ENCODE measurements at places on chromosomes 5 and 9. TPM values are rescaled to one million over a fixed set of nuclear protein-coding genes. Genes with fewer than 3 reads are reported as not detected.
A peak's percentile ranks its signal among the peaks of the same experiment; 100 is the strongest.

- DNase-seq: no peak
Measured at GRCh38 chr5:156094001-156094400, 233.0 kb upstream of the SGCD start.

DNA sequence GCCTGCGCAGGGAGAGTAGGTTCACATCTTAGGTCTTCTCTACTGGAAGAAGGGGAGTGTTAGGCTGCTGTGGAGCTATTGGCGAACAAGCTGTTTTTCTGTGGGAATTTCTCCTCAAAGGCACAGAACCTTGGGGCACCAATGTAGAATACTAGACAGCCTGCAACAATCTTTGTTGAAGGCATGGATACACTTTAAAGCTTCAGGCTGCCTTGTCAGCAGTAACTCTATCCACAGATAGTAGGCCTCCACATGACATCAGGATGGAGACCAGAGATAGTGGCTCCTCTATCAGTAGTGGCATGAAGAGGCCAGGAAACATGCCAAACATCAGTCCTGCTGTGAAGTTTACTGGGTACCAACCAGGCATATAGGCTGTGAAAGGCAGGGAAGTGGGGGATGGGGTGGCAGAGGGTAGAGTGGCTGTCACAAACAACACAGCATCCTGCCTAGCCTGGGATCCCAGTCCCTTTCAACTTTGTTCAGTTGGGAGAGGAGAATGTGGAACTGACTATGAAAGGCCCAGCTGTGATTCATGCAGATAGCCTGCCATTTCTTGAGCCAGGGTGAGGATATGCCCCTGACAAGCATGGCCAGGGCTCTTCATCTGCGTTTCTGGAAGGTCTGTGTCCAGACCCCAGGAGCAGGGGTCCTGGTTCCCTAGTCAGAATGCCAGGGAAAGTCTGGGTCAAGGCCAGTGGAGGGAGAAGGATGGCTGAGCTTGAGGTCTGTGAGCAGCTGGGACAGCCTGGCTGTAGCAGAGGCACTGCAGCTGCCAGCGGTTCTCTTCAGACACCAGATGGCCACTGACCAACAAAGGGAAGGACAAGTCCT lies 1.0 kb upstream of the HK3 start:
- DNase-seq: peak; percentile 86

Gene ASPN
- 419 TPM for total RNA-seq

DNA sequence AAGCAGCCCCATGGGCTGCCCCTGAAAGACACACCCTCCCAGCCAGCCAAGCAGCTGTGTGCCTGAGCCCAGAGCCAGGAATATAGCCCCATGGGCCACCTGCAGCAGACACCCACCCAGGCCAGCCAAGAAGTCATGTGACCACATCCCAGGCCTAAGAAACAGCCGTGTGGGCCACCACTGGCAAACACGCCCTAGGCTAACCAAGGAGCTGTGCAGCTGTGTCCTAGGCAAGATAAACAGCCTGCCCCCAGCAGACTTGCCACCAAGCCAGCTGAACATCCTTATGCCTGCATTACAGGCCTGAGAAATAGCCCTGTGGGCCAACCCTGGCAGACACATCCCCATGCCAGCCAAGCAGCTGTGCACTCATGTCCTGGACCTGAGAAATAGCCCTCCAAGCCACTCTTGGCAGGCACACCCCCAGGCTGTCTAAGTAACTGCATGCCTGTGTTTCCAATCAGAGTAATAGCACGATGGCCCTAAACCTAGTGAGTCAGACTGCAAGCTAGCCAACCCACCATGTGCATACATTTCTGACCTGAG lies 143.0 kb downstream of the ADAMTS6 start:
- peak; percentile 51 for DNase-seq

DNA sequence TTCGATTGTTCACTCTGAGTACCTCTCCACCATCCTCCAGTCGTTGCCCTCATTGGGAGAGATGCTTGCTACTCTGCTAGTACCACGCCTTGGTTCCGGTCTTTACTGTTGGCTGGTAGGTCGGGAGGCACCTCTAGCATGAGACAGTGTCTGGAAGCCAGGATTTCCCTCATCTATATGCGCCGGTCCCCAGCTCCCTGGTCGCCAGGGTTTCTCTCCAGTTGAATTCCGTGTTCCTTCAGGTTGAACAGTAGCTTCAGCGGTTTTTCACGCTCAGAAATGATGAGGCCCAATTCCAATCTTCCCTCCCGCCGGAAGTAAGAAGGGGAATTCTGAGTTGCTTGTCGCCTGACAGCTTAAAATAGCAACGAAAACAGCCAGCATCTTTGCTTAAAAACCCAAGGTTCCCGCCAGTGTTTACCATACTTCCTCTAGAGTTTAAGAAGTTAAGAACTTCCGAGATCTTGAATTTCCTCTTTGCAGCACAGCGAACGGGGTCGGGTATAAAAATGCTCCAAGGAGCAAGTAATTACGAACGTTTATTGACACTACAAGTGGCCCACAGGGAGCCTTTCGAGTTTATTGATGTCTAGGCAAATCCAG lies 1.3 kb upstream of the ST8SIA4 start:
- DNase-seq: peak; percentile 20

GRCh38 chr5:136375920-136376319 lies 10.6 kb upstream of the TRPC7 start:
- DNase-seq: no peak

DNA sequence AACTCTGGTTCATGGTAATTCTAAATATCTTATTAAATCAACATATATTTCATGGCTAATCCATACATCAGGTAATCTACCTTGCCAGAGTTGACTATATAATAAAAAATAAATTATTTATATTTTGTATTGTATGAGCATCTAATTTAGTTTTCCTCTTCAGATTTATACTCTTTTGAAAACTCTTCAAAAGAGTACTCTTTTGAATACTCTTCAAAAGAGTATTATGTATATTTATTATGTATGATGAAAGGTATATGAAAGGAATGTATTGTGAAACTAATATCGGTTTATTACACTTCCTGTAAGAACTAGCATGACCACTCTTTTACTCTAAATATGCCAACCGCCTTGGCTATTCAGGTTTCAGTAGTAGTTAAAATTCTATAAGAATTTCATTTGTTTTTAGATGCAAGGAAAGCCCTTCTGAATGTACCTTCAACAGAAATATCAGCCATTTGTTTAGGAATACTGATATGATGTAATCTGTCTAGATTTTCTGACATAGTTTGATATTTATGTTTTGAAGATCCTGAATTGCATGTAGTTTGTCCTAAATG lies 178.7 kb downstream of the WDR70 start:
- DNase-seq: no peak

GRCh38 chr5:125480911-125481310 lies 734.5 kb upstream of the ZNF608 start:
- DNase-seq: no peak

- peak; percentile 91 for DNase-seq
Measured at GRCh38 chr9:130213911-130214761, 41.9 kb downstream of the NCS1 start.
